ENCODE measurements at places on chromosomes 3 and 15.

- DNase-seq: no peak
These were observed 898.8 kb downstream of the NTRK3 start for GRCh38 chr15:87357637-87358313.

DNA sequence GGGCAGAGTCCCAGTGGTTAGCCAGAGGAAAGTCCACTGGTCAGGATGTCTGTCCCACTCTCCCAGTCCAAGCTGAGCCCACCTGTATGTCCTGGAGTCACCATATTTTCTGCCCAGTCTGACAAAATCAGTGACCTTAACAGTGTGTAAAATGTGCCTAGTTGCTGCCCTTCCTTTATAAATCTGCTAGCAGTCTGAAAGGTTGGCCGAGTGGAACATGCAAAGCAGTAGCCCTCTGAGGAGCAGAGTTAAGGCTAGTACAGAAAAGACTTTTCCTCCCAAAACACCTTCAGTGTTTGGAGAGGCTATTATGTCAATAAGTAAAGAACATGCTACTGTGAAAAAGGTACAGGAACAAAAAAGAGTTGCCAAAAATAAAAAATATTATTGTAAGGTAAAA lies 15.3 kb downstream of the TTC21A start:
- DNase-seq: no peak

DNA sequence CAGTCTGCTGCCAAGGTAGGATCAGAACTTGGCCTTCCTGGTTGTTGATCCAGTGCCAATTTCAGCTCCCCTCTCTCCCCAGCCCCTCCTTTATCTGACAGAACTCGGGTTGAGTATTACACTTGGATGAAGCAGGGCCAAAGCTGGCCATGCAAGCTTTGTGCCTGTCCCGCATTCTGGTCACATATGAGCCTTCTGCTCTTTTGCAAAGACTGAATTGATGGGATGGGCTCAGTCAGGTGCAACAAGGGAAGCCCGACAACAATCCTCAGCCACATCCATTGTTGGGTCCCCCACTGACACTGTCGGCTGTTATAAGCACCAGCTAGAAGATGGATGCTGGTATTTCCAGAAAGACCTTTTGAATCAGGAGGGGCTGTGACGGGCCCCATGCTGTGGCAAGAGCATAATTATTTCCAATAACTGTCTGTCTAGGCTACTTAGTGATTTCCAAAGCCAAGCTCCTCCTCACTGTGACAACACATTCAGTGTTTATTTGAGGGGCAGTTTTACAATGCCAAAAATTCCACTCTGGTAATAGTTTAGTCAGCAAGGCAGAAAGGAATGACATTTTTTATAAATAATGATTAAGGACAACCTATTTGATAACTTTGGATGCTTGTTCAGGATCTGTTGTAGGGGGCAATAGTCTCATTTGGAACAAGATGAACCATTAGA lies 146.8 kb upstream of the FRMD4B start:
- DNase-seq: no peak

DNA sequence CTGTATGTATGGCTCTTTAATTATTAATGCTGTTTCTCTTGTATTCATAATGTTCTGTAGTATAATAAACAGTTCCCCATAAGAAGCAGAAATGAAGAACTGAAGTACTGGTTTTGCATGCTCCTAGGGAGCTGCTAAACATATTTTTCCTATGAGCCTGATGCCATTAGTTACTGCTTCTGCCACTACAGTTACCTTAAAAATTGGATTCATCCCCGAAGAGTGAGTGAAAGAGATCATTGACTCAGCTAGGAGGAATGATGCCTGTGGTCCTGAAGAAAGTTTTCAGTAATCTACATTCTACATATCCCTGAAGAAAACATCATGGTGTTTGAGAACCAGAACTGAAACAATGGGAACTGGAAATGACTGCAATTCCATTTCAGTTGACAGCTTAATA lies 37.1 kb upstream of the ST3GAL6 start:
- DNase-seq: no peak

DNA sequence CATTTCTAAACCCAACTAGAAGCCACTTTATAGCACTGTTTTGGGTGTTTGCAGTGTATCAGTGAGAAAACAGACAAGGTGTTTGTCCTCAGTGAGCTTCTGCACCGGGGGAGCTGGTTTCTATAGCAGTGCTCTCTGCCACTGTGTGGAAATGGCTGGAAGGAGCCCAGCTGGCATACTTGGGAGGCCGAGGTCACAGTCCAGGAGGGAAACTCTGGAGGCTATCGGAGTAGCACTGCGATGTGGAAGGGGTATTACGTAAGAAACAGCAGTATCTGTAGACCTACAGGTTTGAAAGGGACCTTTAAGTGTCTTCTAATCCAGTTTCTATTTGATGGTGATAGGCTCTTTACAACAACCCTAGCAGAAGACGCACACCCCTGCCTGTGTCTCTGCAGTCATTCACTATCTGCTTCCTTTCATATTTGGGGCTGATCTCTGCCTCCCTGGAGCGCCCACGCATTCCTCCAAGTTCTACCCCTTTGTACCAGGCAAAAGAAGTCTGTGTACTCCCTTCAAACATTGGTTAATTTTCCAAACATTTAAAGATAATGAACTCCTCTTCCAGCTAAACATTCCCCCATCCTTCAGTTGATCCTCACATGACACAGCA lies 87.4 kb upstream of the ADAMTS17 start:
- no peak for DNase-seq

DNA sequence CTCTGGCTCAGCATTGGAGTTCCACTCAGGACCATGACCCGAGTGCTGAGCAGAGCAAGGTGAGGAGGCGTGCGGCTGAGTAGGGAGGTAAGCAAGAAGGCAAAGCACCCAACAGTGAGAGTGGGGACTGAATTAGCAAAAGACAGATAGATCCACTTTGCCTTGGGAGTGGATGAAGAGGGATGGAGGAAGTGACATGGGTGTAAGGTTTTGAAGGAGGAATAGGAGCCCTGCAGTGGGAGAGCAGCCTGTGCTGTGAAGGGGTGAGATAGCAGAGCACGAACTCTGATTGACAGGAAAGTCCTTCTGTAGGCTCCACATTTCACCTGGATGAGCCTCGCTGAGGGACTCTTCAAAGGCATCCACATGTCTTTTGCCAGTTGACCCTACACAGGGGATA lies 522.6 kb downstream of the NTRK3 start:
- DNase-seq: no peak

GRCh38 chr3:120450600-120451271 lies at the start of gene FSTL1:
FSTL1 (minus strand) TSS chr3:120450992; CDS start chr3:120450746, 246 bp downstream.
- peak; percentile 38 for DNase-seq

GRCh38 chr15:88917760-88918159 lies 4.6 kb upstream of the MFGE8 start:
- no peak for DNase-seq

GRCh38 chr3:15121936-15122335 lies 23.0 kb upstream of the RBSN start:
- no peak for DNase-seq

GRCh38 chr3:9715764-9716437 lies 12.3 kb downstream of the CPNE9 start:
- DNase-seq: peak; percentile 93

- no peak for DNase-seq
These were observed 25.5 kb downstream of the CHRD start for GRCh38 chr3:184405075-184406030.

DNA sequence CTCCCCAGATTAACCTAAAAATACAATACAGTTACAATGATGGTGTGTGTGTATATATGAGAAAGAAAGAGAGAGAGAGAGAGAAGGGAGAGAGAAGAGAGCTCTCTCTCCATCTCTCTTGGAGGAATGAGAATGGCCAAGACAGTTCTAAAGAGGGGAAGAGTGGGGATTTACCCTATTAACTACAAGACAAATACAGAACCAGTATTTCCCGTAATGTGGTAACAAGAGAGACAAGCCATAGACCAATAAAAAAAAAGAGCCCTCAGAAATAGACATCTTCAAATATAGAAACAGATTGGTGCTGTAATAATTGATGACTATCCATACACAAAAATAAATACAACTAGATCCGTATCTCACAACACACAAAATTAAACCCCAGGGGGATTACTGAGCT lies 87.0 kb downstream of the NSMCE3 start:
- DNase-seq: no peak

DNA sequence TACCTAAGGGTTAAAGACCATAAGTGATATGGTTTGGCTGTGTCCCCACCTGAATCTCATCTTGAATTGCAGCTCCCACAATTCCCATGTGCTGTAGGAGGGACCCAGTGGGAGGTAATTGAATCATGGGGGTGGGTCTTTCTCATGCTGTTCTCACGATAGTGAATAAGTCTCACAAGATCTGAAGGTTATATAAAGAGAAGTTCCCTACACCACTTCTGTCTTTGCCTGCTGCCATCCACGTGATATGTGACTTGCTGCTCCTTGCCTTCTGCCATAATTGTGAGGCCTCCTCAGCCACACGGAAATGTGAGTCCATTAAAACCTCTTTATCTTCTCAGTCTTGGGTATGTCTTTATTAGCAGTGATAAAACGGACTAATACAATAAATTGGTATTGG lies 75.0 kb upstream of the CADPS start:
- no peak for DNase-seq

GRCh38 chr3:132598181-132598580 lies 1.1 kb downstream of the ACKR4 start:
- DNase-seq: no peak

- DNase-seq: no peak
These were observed 32.4 kb downstream of the PYDC2 start for GRCh38 chr3:191493336-191493735.

GRCh38 chr3:140420621-140421357 lies 257.1 kb upstream of the TRIM42 start:
- peak; percentile 52 for DNase-seq

GRCh38 chr15:90607361-90607760 lies 77.6 kb downstream of the CRTC3 start:
- DNase-seq: no peak

- DNase-seq: no peak
These were observed 25.3 kb downstream of the RBPMS2 start for GRCh38 chr15:64749999-64750657.

DNA sequence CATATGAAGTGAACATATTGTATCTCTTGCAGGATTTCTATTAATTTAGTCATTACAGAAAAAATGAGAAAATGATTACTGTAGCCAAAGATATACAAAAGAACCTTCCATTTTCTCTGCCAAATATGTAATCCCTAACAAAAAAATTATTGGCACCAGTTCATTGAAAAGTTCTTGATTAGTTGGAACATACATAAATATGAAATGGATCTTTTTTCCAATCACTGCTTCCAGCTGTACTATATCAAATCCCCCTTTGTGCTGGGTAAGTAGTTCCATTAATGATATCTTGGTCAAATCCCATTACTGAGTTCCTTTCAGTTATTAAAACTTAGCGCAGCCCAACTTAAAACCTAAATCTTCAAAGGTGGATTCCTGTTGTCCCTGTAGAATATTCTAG lies 263.8 kb downstream of the SLC9A9 start:
- no peak for DNase-seq

DNA sequence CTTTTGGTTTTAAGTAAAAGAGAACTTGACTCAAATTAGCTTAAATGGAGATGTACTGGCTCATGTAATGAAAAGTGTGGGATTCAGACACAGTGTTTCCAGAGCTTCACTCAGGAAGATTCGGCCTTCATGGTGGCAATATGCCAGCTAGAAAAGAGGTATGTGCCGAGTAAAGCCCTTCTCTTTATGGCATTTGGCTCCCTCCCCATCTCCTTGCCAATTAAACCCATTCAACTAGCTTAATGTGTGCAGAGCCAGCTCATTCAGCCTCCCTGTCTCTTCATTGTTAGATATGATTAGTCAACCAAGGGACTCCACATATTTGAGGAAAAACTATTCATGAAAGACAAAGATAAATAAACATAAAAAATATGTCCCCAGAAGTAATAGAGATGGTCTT lies 15.0 kb upstream of the TRANK1 start:
- DNase-seq: no peak

DNA sequence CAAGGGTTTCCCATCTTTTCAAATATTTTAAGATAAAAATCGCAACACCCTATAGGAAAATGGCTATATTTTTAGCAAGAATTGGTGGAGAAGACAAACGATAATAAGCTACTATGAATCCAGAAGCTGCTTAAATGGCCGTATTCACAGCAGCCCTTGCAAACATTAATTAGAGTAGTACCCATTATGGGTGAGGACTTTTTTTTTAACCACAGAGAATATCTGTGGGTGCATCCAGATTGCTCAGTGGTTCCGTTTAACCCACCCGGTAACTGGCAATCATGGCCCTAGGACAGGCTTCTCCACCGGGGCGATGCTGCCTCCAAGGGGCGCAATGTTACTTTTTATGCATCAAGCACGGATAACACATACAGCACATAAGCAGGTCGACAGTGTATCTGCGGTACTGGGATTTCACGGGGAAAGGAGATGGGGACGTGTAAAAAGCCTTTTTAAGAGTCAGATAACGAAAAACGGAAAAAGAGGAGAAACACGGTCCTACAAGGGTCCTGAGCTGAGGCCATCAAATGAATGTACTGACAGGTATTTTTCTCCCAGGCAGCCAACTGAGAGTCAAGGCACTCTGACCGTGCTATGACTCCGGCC lies 968 bp upstream of the TMEM266 start:
- DNase-seq: no peak

GRCh38 chr3:71461114-71461513 lies 122.4 kb downstream of the FOXP1 start:
- DNase-seq: no peak

GRCh38 chr3:50573566-50574443 lies 4.5 kb downstream of the HEMK1 start:
- DNase-seq: no peak

DNA sequence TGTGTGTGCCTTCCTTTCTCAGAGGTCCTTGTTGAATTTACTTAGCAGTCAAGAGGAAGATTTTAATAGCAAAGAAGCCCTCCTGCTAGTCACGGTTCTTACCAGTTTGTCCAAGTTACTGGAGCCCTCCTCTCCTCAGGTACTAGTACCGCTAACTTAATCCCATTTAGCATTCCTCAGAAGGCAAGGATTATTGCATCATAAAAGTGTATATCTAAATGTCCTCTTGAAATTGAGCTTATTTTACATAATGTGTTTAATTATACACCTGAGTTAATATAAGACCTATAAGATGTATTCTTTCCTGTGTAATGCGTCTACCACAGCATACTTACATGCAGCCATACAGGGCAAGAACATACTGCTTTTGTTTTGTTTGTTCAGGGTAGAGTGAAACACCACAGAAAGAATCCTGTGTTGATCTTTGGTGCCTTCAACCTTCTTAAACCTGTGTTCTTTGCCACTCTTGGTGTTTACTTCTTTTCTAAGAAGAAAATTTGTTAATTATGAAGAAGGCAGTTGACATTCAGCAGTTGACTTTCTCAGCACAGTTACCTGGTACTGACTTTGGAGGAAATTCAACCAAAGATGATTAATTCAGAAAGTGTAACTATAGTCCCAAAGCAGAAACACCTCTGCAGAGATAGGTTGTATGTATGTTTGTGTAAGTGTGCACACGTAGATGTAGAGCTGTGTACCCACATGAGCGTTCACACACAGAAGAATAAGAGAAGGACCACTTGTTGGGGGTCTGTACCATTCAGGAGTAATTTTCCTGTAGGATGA lies 33.1 kb downstream of the POLG start:
- no peak for DNase-seq

- DNase-seq: no peak
These were observed 5.6 kb downstream of the TIGIT start for GRCh38 chr3:114299421-114299820.

- DNase-seq: no peak
These were observed 472.9 kb downstream of the FOXP1 start for GRCh38 chr3:71110385-71111222.

GRCh38 chr3:188950832-188951489 lies 220.8 kb upstream of the TPRG1 start:
- peak; percentile 79 for DNase-seq

All from lower leg skin (tissue), 4 donors.